ENCODE measurements at places on chromosomes 4 and X.

DNA sequence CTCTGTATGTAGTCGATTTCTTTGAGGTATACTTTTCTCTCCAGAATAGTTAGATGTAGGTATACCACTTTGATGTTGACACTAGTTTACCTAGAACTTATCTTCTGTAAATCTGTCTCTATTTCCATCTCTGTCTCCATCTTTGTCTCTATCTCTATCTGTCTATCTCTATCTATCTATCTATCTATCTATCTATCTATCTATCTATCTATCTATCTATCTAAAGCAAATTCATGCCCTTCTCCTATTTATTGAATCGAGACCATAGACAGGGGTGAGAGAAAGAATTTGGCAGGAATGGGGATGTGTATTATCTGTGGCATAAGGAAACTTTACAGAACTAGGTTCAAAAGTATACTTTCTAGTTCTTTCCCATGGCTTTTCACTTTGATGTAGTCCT is 21.4 kb downstream of the HPRT1 start:
- DNase-seq: no peak

DNA sequence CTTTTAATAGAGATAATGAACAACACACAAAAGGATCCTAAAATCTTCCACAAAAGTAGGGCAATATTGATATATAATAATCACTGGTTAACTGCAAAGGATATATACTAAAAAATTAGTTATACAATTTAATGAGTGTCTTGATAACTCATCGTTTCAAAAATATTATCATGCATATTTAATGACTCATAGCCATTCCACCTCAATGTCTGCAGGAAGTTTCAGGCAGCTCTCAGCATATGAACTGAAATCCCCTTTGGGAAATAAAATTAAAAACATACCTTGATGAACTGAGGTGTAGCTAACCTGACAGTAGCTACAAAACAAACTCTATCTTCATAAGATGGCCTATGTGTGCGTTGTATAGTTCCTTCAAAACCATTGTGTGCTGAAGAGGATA is 62.9 kb downstream of the TMEM165 start:
- no peak for DNase-seq

DNA sequence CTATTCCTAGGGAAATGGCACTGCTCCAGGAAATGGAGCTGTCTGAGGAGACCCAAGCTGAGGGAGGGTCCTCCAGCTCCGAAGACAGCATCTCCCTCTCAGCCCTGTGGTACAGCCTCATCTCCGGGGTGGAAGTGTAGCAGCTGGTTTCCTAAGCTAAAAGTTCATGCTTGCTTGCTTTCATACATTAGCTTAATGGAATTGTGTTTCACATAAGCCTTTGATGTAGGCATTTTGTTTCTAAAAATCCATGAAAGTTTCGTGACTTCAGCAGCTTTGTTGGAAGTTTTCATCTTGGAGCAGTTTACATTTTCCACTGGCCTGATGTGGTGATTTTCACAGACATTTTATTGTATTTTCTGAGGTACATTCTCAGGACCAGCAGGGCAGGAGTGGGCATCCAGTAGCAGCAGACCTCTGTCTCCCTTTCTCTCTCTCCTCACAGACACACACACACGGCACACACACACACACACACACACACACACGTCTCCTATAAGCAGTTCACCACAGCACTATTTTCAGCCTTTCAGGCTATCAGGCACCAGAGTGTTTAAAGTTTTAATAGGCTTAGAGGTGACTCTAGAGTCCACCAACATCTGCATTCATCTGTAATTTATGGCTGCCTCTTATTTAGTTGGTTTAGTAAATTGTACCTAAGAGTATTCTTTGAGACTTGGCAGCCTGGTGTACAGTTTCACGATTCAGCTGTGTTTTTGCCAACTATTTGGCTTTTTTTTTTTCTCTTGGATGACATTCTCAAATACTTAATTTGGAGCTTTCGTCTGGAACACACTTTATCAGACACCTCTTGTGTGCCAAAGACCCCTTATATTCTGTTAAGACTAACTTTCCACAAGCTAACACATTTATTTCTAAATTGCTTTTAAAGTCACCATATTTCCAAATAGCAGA is 225.8 kb upstream of the SFRP2 start:
- no peak for DNase-seq

GRCh38 chr4:124936427-124936826 is 223.9 kb upstream of the ANKRD50 start:
- DNase-seq: no peak

DNA sequence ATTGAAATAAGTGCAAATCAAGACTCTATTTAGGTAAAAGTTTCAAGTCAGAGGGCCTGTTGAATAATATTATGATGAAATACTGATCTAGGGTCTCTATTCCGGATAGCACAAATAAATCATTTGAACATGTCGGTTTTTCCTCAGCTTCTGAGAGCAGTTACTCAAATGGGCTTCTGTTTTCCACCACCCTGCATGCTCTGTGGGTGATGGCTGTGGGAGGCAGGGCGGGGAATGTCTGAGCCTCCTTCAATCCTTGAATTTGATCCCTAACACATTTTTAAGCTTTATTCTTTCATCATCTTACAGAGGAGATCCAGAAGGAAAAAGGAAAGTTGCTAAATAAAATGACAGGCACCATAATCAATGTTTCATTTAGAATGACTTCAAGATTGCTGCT is 8.5 kb downstream of the UNC5C start:
- no peak for DNase-seq

GRCh38 chr4:83569429-83569828 is 33.5 kb downstream of the GPAT3 start:
- no peak for DNase-seq

GRCh38 chr4:26510334-26510964 is 20.2 kb upstream of the CCKAR start:
- no peak for DNase-seq

- DNase-seq: no peak
These were observed 329.7 kb downstream of the GPAT3 start for GRCh38 chr4:83865417-83866150.
